ENCODE measurements at places on chromosomes 4 and X.
A peak's percentile ranks its signal among the peaks of the same experiment; 100 is the strongest.

GRCh38 chr4:176334066-176334465, 14.3 kb downstream of the SPCS3 start:
- no peak for DNase-seq

DNA sequence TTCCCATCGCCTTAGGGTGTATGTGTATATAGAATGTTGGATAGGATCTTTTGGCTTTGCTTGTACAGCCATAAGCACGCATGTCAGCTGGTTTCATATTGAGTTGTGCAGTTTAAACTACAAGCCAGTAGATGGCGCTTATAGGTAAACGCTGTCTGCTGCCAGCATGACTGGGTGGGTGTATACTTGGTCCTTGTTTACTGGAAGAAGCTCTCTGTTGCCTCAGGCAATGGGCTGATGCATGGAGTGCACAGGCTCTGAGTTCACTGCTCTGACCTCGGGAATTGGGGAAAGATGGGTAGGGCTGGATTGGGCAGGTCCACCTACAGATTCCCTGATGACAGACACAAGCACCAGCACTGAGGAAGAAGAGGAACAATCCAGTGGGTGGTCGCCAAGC, 831.5 kb downstream of the STIM2 start:
- DNase-seq = no peak

DNA sequence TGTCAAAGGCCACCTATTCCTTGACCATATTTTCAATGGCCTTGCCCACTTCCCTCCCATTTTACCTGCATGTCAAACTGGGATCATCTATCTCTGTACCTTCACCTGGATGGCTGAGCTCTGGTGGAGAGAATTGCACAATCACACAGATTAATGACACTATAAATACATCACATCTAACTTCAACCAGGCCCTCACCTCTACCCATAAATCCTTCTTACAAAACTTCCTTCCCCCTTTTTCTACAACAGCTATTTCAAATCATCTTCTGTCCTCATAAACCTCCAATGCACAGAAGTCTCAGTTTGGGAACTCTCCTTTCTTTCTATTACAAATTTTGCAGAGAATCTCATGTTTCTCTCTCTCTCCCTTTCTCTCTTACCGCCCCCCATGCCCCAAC, 9.2 kb downstream of the PALLD start:
- no peak for DNase-seq

- DNase-seq = no peak
Observed at GRCh38 chr4:139779691-139780090, 114.1 kb downstream of the MGST2 start.

DNA sequence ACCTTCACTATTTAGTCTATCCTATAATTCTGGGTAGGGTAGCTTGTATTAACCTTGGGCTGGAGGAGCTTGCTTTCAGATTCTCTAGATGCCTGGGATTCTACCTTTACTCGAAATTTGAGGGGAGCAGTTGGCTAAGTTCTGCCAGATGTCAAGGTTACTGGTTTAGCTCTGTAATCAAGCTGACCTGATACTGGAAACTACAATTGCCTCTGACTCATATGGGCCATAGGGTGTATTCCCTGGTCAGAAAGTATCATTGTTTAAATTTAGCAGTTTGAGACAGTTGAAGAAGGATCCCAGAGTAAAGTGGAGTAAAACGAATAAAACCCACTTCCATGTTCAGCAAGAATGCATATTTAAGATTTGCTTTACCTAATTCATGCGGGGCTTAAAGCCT, 337.6 kb downstream of the SPIN4 start:
- no peak for DNase-seq

GRCh38 chr4:164847016-164847415, 30.0 kb upstream of the APELA start:
- DNase-seq = no peak

GRCh38 chrX:33336783-33337182, 125.4 kb upstream of the DMD start:
- DNase-seq = no peak

DNA sequence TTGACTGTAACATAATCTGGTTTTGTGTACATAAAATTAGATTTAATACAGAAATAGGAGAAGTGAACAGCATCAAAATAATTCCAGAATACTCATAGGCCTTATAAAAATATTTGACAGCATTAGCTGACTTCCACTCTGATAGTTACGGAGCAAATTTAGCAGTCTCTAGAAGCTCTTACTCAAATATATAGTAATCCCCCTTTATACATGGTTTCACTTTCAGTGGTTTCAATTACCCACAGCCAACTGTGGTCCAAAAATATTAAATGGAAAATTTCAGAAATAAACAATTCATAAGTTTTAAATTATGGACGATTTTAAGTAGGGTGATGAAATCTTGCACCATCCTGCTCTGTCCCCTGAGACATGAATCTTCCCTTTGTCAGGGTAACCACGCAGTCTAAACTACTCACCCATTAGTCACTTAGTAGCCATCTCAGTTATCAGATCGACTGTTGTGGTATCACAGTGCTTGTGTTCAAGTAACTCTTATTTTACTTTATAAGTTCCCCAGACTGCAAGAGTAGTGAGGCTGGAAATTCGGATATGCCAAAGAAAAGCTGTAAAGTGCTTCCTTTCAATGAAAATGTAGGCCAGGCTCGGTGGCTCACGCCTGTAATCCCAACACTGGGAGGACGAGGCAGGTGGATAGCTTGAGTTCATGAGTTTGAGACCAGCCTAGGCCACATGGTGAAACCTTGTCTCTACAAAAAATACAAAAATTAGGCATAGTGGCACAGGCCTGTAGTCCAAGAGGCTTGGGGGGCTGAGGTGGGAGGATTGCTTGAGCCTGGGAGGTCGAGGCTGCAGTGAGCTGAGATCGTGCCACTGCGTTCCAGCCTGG, 17.2 kb upstream of the RTL9 start:
- DNase-seq = no peak

DNA sequence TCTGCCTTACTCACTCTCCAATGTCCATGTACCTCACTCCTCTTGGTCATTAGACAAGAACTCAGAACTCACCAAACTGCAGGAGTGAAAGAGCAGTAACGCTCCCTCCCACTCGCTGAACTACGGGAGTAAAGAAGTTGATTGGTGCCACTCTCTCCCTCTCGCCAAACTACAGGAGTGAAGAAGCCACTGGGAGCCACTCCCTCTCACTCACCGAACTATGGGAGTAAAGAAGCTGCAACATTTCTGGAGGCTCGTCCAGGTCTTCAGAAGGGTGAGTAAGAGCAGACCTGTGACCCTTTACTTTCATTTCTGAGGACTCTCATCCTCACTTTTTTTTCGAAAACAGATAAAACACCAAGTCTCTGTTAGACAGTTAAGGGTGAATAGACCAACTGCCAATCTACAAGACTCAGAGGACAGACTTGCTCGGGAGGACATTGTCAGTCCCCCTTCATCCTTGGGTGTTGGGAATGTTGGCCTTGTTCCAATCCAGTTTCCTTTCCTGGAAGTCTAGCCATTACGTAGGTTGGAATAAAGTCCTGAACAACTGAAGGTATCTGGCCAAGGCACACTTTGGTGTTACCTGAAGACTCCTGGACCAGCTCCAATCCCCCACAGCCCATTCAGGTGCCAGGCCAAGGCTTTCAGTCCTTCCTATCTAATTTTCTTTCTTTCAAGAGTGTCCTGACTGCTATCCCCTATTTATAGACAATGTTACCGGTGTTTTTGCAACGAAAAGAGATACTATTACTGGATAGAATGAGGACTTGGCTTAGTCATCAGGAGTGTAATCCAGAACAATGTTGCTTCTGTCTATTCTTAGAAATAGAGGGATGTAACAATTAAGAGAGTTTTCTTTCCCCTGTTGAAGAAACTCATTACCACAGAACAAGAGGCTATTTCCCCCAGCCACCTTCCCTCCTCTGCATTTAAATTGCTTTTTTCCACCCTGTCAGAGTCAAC, 11.0 kb upstream of the COL25A1 start:
- DNase-seq = no peak

DNA sequence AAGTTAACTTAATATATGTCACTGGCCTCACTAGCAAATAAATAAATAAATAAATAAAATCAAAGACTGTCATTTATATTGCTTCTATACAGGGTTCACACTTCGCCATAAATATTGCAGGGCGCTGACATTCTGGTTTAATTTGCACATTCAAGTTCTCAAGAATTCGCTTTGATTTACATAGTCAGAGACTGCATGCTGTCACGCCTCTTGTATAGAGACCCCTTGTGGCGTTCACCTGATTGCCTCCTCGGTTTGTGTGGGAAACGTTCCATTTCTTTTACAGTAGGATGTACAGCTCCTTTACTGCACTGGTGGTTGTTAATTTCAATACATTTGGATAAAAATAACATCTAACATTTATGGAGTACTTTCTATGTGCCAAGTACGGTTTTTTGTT, 71.3 kb upstream of the ADGRG2 start:
- DNase-seq = no peak

DNA sequence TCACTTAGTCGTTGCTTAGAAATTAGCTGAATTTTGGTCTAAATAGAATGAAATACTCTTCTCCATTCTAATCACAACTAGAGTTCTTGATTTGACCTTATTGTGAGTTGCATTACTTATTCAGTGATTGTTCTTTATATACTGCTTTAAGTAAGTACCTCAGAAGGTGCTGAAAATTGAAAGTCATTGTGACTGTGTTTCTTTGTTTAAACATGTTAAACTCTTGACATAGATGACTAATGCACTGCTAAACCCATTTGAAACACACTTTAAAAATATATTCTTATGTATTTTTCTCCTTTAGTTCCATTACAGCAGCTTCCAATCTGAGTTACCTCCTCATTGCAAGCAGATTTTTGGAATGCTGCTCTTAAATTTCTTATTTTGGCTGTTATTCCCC, 9.1 kb downstream of the TSPAN7 start:
- DNase-seq = no peak

DNA sequence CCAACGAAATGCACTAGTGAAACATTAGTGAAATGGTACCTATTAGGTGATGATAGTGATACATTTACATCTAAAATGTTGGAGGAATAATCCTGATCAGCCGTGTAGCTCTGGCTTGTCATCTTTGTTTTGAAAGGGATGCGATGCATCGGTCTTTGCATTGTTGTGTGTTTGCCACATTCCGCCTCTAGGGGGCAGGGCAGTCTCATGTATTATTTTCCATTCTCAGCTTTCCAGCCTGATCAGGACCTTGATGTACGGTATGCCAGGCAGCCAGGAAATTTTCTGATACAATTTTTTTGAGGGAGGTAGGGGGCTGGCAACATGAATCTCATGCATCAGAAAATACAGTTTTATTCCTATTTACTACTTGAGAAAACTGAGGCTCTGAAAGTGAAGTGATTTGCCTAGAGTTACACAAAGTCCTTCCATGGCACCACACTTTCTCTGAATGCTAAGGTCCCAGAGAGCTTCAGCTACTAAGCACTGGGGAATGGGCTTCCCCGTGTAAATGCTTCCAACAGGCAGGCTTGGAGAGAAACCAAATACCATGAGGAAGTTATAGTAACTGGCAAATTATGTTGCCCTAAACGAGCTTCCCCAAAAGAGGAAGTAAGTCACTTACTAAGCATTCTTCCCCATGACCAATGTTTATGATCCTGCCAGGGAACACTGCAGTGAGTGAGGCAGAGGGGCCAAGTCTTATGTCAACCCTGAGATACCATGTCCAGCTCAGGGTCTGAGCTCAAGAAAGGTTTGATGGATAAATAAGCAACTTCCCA, 31.8 kb upstream of the IQSEC2 start:
- DNase-seq = peak; percentile 35

- DNase-seq = no peak
Observed at GRCh38 chr4:98284640-98285046, 23.5 kb downstream of the RAP1GDS1 start.

GRCh38 chrX:24184018-24184417, 34.5 kb downstream of the ZFX start:
- DNase-seq = no peak

GRCh38 chr4:161188578-161188977, 975.2 kb downstream of the FSTL5 start:
- DNase-seq = no peak

- DNase-seq = no peak
Observed at GRCh38 chr4:76606645-76607265, 171.7 kb downstream of the SHROOM3 start.

GRCh38 chr4:55926610-55927009, 22.1 kb upstream of the CEP135 start:
- no peak for DNase-seq

DNA sequence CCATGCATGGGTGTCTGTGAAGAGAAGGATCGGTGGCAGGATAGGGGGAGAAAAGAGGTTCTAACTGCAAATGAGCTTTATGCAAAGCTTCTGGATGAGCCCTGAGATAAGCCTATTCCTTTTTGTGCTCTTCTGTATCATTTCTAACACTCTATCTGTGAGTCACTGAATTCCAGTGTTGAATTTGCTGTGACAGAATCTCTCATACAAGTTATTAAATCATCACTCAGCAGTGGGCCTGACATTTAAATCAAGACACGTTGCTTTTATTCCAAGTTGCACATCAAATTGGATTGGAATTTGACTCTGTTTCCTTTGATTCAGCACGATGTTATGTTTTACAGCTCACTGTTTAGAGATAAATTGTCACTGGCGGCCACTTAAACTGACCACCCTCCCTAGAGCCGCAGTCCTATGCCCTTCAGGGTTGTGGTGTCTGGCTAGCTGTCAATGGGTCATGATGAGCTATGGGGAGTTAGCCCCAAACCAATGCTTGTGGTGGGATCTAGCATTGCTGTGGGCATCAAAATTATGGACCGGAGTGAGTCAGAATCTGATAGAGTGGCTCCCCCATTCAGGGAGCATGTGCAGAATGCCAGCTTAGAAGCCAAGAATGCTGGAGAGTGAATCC, 42.7 kb downstream of the LHFPL1 start:
- DNase-seq = no peak

- no peak for DNase-seq
Observed at GRCh38 chrX:110699109-110699508, 96.5 kb downstream of the CHRDL1 start.

DNA sequence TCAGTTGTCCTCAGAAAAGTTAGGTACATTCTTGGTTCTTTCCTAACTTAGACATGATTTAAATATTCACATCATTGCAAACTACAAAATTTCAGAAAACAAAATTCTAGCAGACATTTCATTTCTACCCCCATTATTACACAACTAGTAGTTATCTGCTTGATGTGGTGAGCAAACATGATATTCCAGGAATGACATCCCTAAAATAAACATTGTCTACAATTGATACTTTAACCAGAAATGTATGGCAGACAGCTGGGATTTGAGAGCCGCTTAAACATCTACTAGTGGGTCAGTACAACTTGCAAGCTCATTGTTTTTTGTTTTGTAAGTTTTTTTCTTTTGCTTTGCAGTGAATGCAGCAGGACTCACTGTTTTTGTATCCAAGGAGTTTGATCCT, 32.1 kb upstream of the AMBN start:
- no peak for DNase-seq

- no peak for DNase-seq
Observed at GRCh38 chr4:20370274-20370673, 118.6 kb downstream of the SLIT2 start.

- no peak for DNase-seq
Observed at GRCh38 chrX:121160987-121161386, 113.6 kb downstream of the GLUD2 start.

GRCh38 chr4:63921561-63921960, 487.7 kb downstream of the TECRL start:
- no peak for DNase-seq

GRCh38 chrX:24928114-24928513, 87.7 kb downstream of the ARX start:
- no peak for DNase-seq

Measured in stimulated activated CD4-positive, alpha-beta T cell treated with anti-CD3 and anti-CD28 coated beads, Interleukin-1b, Interleukin-23, amount 100 ng/mL, for 1 hour (primary cell).